Fibroblast of skin of right biceps (primary cell): ENCODE measurements at places on chromosomes 16 and 17.
A peak's percentile ranks its signal among the peaks of the same experiment; 100 is the strongest.

DNA sequence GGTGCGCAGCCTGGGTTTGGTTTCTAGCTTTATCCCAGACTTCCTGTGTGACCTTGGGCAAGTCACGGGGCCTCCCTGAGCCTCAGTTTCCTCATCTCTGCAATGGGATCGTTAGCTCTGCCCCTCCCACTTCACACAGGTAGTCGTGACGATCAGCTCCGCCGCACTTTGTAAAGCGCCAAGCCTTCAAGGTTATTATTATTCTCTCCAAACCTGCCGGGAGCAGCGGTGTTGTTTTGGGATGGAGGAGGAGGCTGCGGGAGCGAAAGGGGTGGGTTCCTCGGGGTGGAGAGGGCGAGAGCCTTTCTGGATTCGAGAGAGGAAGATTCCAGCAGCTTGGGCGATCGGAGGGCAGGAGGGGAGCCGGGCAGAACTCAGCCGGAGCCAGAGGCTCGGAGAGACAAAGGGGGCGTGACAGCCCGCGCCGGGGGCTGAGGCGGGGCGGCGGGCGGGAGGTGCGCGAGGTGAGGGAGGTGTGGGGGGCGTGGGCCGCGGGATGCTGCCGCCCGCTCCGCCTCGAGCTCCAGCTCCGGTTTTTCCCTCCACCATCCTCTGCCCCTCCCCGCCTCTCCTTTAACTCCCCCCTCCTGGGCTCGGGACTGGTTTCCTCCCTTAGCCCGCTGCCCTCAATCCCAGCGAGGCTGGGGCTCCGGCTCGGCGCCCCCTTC lies at the start of gene EFNB3:
Gene EFNB3 (plus strand): TSS at position 602 of the 668 bp plus-strand sequence. CDS start 397 bp downstream, outside the sequence.
- DNase-seq, result peak; percentile 63

DNA sequence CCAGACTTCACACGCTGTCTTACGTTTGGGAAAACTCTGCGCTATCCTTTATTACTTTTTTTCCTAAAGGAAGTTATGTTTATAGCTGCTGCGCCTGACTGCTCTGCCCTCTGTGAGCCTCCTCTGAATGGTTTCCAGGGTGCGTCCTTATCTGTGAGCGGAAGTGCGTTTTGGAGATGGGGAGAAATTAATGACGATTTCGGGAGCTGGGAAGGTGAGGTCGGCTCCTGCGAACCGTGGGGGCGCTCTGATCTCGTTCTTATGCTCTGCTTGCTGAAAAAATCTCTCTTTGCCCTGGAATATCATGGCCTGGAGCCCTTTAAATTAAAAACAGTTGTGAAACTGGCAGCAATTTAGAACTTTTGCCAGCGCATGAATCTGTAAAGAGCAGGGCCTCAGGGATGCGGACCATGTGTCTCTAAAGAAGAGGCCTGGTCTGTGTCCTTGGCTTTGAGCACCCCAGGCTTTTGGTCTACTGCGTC lies 135.7 kb upstream of the ZFHX3 start:
- DNase-seq, result peak; percentile 48

DNA sequence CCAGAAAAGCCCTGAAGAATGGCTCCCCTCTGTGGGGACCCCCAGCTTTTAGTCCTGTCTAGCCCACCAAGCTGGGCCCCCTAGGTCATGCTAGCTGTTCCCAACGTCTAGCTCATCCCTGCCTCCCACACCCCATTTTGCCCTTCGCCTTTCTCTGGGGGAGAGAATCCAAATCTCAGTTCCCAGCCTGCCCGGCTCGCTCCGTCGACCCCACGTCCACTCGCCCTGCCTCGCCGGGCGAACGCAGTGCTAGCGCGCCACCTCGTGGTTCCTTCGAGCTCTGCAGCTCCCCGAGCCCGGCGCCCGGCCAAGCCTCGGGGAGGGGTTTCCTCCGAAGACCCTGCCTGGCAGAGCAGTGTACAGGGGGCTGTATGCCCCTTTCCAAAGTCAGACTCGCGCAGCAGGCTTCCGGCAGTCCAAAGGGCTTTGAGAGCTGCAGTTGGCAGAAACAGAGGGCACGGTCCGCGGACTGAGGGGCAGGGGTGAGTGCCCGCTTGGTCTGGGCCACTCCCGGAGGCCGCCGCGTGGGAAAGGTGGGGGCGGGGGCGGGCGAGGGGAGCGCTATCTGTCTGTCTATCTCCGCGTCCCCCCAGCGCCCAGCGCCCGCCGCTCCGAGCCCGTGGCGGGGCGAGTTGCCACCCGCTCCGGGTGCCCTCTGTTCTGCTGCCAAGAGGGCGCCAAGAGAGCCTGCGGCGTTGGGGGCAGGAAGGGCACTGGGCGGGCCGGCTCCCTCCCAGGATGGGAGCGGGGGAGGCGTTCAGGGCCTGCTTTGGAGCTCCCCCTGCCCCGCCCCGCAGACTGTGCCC lies 1.7 kb upstream of the DLX3 start:
- DNase-seq, result peak; percentile 23

DNA sequence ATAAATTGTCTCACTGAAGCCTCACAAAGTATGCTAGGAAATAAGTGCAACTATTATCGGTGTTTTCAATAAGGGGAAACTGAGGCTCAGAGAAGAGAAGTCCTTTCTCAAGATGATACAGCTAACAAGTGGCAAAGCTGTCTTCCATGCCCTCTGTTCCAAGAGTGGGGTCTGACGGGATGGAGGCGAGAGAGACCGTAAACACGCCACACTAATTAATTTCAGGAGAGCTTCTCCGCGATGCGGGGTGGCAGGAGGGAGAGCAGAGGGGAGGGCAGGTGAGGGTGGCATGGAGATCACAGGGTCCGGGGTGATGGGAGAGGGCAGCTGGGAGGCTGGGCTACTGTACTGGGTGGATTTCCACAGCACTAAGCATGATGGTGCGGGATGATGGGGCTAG lies 80.3 kb downstream of the MYH11 start:
- no peak for DNase-seq

- DNase-seq, result no peak
These were observed 134.7 kb downstream of the ZNF778 start for GRCh38 chr16:89352091-89352681.

DNA sequence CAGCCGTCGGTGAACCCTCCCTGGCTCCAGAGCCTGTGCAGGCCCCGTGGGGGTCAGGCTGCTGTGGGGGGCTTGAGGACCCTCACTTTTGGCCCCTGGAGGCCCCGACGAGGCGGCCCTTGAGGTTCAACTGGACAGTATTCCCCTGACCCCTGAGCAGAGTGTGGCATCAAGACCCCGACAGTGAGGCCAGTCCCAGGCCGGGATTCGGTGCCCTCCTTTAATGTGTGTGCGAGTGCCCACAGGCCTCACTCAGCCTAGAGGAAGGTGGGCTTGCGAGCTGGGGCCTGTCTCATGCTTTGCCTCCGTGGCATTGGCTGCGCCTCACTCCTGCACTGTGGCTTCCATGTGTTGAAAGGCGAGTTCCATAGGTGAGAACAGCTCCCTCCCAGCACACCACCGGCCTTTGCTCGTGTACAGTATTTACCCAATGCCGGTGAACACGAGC lies 94.5 kb downstream of the METRNL start:
- DNase-seq, result no peak

DNA sequence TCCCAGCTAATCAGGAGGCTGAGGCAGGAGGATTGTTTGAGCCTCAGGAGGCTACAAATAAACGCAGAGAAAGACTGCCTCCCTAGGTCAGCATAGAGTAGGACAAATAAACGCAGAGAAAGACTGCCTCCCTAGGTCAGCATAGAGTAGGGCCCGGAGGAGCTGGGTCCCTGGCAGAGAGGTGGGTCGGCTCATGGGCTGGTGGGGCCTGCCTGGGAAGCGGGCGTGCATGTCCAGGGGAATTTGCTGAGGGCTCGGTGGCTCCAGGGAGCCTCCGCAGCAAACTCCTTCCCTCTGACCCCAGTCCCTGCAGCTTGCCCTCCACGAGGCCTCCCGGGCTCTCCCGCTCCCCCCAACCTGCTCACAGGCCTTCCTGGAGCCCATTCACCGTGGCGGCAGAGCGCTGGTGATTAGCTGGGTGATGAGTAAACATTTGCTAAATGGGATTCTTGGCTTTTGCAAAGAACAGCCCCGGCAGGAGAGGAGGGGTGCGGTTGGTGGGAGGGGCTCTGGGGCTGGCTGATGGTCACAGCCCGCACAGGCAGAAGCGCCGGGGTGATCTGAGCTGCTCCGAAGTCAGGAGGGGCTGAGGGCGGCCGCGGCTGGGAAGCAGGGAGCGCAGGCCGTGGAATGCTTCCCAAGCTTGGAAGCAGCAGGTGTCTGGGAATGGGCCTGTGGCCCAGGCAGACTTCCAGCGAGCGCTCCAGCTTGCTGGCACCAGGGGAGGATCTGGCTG lies 93.1 kb downstream of the RTN4RL1 start:
- DNase-seq, result peak; percentile 30

DNA sequence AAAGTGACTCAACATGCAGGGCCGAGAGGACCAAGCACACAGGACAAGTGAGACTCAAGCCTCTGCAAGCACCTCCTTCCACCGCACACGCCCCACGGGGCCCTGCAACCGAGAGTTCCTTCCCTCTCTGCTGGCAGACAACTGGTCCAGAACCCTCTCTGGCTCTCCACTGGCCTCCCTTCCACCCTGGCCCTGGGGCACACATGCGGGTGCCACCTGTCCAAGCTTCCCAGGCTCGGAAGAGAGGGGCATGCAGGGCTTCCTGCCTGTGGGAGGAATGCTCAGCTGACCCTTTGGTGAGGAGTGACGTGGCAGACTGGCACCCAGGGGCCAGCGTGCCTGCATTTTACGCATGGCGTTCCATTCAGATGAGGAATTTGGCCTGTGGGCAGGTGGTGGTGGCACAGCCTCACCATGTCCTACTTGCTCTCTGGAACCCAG lies 59.8 kb downstream of the PIPOX start:
- DNase-seq, result no peak

DNA sequence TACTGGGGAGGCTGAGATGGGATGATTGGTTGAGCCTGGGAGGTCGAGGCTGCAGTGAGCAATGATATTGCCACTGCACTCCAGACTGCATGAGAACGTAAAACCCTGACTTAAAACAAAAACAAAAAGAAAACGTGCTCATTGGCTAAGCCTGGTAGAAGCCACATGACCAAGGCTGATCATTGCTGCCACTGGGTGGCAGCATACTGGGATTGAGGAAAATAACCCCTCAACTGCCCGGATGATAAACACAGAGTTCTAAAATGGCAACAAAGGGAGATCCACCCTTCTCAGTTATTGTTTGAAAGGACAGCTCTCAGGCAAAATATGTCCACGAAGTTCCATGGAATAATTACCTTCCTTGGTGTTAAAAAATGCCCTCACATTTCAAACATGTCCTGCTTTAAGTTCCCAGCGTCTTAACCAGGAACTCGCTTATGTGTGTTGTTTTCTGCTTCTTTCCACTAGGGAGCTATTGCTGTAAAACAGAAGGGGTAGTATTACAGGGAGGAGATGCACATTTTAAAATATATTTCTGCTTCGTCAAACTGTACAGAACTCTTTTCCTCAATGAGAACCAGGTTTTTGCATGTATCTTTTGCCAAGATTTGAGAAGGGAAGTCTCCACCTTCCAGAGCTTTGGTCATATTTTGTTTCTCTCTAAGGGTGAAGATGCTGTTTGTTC lies 675.3 kb downstream of the MAF start:
- no peak for DNase-seq

GRCh38 chr16:85927371-85927770 lies 28.4 kb downstream of the IRF8 start:
- DNase-seq, result no peak

GRCh38 chr16:49503256-49504022 lies 129.8 kb downstream of the C16orf78 start:
- DNase-seq, result no peak

DNA sequence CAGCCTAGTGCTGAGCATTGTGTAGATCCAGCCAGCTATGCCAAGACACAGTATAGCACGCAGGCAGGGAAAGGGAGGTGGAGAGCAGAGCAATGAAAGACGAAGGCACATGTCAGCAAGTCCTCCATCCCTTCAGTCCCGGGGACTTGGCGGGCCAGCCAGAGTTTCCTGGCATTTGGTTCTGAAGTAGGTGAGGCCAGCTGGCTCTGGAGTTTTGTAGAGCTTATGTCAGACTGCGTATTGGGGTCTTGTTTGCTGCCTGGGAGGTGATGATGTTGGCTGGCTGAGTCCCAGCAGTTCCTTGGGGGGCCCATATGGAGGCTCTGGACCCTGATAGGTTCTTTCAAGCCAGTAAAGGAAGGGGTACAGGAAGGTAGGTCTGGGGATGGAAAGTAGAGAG lies 55.7 kb upstream of the AKTIP start:
- DNase-seq, result no peak

DNA sequence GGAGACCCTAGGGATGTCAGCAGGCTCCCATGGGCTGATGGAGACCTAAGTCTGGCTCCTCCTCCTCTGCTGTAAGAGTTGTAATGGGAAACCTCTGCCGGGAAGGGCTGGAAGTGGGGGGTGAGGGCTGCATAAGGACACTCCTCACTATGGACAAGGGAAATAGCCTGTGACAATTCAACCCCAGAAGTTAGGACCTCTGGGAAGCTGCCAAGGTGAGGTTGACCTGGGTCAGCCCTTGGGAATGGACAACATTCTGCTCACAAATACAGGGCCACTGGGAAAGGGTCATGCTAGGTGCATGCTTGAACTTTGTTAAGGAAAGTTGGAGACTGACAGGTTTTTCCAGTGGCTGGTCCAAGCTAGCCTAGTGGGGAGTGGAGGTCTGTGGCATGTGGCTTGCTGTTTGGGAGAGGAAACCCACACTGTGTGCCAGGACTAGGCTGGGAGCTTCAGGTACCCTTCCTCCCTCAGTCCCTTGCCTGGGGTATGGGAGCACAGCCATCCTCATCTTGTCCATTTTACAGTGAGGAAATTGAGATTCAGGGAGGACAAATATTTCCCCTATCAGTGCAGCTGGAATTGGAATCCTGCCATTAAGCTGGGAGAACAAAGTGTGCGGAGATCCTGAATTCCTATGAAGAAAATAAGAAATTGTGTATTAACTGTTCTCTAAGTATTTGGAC lies 190.4 kb downstream of the SALL1 start:
- DNase-seq, result no peak

DNA sequence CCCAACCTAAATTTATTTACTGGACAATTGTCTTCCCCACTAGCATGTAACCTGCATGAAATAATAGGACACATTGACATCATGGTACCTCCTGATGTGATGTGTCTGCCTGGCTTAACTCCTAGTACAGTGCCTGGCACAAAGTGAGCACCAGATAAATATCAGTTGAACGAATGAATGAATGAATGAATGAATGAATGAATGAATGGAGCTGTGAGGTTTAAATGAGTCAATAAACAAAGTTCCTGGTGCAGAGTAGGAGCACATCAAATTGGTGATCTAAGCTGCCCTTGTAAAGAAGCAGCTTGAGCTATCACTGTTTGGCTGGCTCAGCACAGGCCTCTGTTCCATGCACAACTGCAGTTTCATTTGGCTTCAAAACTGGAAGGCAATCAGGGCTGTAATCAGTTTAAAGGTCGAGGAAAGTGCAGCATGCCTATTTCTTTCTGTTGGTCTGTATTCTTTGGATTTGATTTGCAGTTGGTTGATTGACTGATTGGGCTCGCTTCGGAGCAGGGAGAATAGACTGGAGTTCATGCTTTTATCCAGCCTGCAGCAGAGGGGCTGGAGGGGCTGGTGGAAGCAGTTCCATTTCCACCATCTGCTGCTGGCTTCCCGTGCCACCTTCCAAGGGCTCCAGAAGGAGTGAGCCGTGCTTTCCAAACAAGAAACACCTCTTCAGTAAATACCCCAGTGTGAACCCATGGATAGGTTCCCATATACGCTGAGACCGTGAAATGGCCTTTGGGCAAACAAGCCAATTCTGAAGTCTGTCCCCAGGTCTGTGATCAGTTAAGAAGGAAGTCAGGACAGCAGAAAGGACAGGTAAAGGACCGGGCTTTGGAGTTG lies 54.6 kb downstream of the GPRC5B start:
- no peak for DNase-seq

GRCh38 chr17:12909046-12909445 lies 108.8 kb downstream of the ELAC2 start:
- DNase-seq, result no peak
